ENCODE measurements at places on chromosomes 12 and 14. TPM values are rescaled to one million over a fixed set of nuclear protein-coding genes. Genes with fewer than 3 reads are reported as not detected.
A peak's percentile ranks its signal among the peaks of the same experiment; 100 is the strongest.

- no peak for DNase-seq
These were observed 19.8 kb downstream of the KDM2B start for GRCh38 chr12:121561009-121561395.

TMCC3 gene
- 1.6 TPM for total RNA-seq

GRCh38 chr14:37018571-37019240 is 153.7 kb downstream of the SLC25A21 start:
- DNase-seq = no peak

GRCh38 chr12:51848841-51849735 is 570 bp upstream of the FIGNL2 start:
- no peak for DNase-seq

- DNase-seq = peak; percentile 72
These were observed 45.7 kb downstream of the TAOK3 start for GRCh38 chr12:118326991-118327390.

HHIPL1 gene
- 3.9 TPM for total RNA-seq
